Pulmonary artery endothelial cell (primary cell): ENCODE measurements at places on chromosomes 12 and 14. TPM values are rescaled to one million over a fixed set of nuclear protein-coding genes. Genes with fewer than 3 reads are reported as not detected.

ZNF891 gene
- 0.53 and 0.88 TPM in 2 replicates for total RNA-seq

- no peak for DNase-seq
Observed at GRCh38 chr14:101399737-101400517, 161.4 kb upstream of the DIO3 start.

DNA sequence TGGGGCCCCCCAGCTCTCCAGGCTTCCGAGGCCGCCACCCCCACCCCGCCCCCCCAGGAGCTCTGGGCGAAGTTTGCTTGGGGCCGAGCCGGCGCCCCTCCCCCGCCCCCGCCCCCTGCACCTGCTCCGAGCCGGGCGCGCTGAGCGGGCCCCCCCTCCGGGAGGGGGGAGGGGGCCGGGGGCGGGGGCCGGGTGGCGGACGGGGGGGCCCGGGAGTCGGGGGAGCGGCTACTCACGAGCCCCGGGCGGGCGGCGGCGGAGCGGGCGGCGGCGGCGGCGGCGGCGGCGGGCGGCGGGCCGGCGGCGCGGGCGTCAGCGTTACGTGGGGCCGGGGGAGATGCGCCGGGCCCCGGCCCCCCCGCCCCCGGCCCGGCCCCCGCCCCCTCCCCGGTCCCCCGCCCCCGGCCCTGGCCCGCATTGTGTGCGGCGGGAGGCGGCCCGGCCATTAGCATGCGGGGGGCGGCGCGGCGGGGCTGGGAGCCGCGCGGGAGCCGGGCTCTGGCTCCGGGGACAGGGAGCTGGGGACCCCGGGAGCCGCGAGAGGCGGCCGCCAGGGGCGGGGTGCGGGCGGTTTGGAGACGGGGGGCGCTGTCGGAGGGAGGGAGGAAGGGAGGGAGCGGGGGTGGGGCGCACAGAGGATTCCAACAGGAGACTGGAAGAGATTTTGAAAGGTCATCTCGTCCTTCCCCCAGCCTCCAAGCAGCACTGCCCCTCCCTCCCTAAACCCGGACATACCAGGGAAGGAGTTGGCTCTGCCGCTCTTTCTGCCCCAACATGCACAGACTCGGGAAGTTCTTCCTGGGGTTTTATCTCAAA lies at the start of gene ZNF219:
Gene ZNF219, minus strand, starts transcription at position 580 of the 816 bp plus-strand sequence. CDS start 5,064 bp downstream, outside the sequence.
- no peak for DNase-seq

DNA sequence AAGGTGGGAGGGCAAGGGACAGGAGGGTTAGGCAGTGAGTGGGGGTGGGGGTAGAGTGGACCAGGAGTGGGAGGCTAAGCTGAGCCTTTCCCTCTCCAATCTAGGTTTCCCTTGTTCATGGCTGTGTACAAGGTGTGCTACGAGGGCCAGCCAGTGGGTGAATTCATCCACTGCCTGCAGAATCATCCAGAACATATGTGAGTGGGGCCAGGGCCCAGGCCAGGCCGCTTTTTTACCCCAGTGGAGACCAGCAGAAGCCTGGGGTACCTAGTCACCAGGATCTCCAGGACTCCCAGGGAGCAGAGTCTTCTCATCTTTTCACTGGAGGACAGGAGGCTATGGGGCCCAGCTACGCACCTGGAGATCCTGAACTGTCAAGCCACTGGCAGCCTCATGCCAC lies 2.7 kb upstream of the COX14 start:
- DNase-seq: no peak

DNA sequence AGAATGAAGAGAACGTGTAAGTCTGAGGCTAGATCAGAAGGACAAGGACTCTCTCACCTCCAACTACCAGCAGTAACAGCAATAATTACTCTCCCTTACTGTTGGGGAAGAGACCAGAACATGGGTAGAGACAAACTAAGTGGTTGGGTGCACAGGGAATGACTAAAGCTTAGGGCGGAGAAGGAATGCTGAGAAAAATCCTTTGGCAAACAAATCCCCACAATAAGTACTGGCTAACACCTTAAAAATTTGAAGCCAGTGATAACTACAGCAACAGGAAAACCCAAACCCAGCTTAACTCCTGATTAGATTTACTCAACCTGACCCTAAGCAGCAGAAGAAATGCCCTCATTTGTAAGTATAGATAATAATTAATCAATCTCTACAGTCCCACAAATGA lies 759.0 kb downstream of the AACS start:
- DNase-seq: no peak

TBX3 gene
- 0.20 and 0.81 TPM in 2 replicates for total RNA-seq

DNA sequence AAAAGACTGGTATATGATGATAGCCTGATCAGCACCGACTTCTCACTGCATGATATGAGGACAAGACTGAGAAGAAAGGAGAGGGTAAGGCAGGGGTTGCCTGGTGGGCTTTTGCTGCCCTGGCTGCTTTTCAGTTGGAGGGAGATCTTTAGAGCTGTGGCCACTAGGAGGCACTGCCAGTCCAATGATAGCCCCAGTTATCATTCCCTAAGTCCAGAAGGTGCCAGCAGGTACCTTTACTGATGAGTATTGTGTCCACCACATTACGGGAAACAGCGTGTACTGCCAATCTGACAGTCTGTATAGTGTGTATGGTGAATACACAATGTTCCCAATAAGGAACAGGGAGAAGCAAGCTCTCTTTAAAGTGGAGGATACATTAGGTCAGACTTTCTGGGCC lies 55.8 kb upstream of the CCDC175 start:
- DNase-seq: no peak

DNA sequence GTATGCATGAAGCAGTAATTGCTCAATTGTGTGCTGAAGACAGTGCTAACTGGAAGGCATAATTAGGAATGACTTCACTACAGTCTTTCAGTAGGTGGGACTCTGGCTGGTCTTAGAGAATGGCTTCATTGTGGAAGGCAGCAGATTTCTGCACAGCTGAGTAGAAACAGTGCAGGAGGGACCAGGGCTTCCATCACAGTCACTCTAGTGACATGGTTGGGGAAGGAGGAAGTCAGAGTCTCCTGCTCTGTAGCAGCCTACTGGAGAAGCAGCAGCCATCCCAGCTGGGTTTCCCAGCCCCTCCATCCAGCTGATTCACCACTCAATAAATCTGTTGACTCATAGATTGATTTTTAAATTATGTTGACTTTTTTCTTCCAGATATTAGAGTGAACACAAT lies 80.6 kb upstream of the DBX2 start:
- no peak for DNase-seq

DNA sequence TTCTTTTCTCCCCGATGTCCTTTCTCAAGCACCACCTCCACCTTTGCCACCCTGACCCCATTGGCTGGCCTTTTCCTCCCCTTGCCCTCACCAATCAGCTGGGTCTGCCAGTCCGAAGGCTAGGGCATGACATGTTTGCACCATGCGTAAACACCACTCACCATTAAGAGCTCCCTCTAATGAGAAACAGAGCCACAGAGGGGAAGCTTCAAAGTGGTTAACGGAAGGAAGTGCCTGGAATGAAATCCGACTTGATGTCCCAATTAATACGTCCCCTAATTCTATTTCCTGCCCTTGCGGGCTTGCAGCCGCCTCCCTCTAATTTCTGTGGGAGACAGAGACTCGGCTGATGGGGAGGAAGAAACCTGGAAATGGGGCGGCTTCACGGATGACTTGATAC lies 318.5 kb upstream of the TBX3 start:
- DNase-seq: no peak

DNA sequence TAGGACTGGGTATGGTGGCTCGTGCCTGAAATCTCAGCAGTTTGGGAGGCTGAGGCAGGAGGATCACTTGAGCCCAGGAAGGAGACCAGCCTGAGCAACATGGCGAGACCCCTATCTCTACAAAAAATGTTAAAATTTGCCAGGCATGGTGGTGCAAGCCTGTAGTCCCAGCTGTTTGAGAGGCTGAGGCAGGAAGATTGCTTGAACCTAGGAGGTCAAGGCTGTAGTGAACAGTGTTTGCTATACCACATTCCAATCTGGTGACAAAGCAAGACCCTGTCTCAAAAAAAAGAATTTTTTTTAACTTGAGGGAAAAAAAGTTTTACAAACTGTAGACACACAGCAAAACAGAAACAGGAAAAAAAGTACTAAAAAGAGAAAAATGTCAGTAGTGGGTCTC lies 2.3 kb upstream of the MAP3K9 start:
- no peak for DNase-seq

SSPN gene
- 1.1 and 2.0 TPM in 2 replicates for total RNA-seq

RIMBP2 gene
- not detected in 2 replicates for total RNA-seq

CCDC196 gene
- not detected in 2 replicates for total RNA-seq

GYS2 gene
- not detected in 2 replicates for total RNA-seq

PRB2 gene
- total RNA-seq: not detected in 2 replicates

FNTB gene
- 9.2 and 12.1 TPM in 2 replicates for total RNA-seq

DNA sequence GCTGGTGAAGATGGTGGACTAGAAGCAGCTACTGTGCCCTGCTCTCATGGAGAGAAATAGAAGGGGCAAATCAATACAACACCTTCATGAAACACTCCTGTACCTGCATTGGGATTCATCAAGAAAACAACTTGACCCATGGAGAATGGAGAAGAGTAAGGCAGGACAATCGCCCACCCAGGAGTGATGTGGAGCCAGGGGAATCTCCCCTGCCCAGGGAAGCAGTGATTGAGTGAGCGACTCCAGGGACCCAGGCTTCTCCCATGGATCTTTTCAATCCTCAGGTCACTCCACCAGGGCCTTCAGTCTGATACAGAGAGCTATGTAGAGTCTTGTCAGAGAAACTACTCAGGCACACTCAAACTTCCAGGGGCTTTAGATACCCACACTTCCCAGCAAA lies 161.9 kb upstream of the DYRK2 start:
- no peak for DNase-seq

SLC38A1 gene
- total RNA-seq: 66.2 and 86.2 TPM in 2 replicates

PTGDR gene
- total RNA-seq: not detected in 2 replicates

GRCh38 chr12:71840231-71840847 lies 780 bp downstream of the TBC1D15 start:
- DNase-seq: peak; percentile 45

- DNase-seq: no peak
Observed at GRCh38 chr14:37862263-37862662, 266.8 kb downstream of the TTC6 start.

GRCh38 chr14:104577847-104578301 lies 1.7 kb upstream of the C14orf180 start:
- no peak for DNase-seq

OR4K1 gene
- not detected in 2 replicates for total RNA-seq

LIN7A gene
- 0.07 and 0.11 TPM in 2 replicates for total RNA-seq

DNA sequence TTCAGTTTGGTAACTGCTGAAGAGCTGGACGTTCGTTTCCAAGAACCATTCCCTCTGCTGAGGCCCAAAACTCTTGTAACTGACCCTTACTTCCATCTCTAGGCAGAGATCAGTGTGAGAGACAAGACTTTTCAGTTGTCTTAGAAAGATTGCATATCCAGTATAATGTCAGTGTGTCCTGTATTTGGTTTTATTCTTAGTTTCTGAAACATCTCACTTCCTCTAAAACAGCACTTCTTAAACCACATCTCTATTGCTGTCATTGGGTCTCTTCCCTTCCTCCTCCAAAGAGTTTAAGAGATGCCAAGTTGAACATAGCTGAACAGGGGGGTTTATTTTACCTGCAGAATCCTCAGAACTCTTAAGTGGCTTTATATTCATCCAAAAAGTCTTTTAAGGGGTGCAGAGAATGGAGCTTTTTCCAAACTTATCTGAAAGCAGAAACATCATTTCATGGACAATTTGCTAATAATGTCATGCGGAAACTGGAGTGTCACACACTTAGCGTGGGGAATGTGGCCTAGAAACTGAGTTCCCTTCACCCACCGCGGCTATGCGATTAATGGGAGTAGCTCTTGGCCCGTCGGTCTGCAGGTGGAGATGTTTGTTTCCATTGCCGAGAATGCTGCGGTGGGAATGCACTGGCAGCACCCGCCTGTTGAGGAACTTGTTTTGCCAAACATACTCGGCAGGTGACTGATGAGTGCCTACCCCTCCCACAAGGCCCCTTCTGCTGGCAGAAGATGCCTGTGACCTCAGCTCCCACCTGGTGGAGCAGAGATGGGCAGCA lies 148.2 kb downstream of the ADGRD1 start:
- DNase-seq: no peak

- no peak for DNase-seq
Observed at GRCh38 chr14:100695423-100695738, 31.3 kb upstream of the DLK1 start.
